ENCODE measurements at places on chromosomes 3 and 15.
A peak's percentile ranks its signal among the peaks of the same experiment; 100 is the strongest.

DNA sequence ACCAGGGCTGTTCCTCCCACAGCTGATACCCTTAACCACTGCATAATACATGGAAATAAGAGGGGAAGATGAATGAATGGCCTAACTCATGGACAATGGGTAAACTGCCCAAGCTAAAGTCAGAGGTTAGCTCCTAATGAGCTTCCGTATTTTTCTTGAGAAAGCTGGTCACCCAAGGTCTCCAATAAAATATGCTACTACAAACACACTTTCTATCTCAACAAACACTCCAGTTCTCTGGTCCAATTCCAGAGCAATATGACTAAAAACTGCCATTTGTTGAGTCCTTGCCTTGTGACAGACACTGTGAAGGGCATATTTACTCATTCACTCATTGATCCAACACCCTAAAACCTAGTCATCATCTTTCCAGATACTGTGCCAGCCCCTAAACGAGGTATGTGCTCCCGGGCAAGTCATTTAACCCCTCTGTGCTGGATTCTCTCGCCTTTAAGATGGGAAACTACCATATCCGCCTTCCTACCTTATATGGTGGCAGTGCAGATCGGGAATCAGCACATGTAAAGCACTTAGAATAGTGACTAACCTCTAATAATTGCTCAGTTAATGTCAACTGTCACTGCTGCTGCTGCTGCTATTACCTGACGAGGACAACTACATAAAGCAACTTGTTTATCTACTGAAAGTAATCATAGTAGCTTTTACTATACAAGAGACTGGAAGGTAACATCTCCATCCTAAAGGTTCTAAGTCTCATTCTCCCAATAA is 89.1 kb downstream of the XXYLT1 start:
- DNase-seq, result no peak

DNA sequence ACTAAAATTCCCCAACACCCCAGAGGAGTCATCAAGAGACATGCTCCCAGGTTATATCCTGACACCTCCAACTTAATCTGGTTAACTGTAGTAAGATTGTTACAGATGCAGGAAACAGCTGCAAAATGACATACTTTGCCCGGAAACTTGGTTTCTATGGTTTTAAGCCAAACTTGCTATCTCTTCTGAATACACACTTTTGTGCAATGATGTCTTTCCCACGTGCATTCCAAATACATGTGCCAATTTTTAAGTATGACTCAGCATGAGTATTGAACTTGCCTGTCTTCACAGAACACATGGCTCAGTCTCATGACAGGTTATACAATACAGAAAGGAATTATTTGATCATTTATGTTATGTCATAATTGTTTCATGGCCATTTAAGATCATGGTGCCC is 207.0 kb upstream of the DCBLD2 start:
- DNase-seq, result no peak

DNA sequence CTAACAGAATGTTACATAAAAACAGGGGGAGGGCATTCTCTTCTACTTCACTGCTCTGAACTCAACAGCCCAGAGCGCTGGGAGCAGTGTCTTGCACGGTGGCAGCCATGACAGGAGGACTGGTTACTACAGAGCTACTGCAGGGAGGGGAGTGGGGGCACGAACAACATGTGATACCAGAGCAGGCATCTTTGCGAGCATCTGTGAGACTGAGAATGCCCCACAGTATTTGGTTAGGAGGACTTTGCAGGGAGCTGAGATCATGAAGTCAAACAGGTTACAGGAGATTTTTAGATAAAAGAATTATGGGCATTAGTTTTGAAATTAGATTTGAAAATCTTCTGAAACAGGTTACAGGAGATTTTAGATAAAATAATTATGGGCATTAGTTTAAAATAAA is 58.8 kb upstream of the GOLGA8B start:
- DNase-seq, result no peak

DNA sequence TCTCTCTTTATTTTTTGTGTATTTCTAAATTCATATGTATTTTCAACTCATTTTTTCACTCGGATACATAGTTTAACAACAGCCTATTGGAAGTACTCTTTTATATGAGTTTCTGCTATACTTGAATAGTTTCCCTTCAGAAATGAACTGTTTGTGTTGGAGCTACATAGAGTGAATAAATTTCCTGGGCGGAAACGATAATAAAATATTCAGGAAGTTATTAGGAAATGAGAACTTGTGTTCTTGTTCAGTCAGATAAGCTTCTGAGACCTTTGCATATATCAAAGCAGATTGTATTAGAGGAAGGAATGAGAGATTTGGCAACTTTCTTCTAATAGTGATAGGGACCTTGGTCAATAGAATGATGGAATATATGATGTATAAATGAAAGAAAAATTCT is 27.3 kb downstream of the NEO1 start:
- no peak for DNase-seq

- DNase-seq, result no peak
Measured at GRCh38 chr3:81531846-81532245, 229.6 kb downstream of the GBE1 start.

DNA sequence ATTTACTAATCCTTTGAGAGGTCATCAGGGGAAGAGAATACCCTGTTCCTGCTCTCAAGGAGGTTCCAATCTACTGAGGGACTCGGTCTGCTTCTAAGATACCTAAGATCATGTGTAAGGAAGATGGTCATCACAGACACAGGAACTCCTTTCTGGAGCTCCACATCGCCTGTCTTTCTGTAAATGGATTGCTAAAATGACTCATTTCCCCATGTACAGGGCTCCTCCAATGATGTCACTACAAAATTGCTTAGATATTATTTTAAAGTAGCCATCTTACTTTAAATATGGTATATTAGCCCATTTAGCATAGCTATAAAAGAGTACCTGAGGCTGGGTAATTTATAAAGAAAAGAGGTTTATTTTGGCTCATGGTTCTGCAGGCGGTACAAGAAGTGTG is 206.1 kb upstream of the PROK2 start:
- DNase-seq, result no peak

DNA sequence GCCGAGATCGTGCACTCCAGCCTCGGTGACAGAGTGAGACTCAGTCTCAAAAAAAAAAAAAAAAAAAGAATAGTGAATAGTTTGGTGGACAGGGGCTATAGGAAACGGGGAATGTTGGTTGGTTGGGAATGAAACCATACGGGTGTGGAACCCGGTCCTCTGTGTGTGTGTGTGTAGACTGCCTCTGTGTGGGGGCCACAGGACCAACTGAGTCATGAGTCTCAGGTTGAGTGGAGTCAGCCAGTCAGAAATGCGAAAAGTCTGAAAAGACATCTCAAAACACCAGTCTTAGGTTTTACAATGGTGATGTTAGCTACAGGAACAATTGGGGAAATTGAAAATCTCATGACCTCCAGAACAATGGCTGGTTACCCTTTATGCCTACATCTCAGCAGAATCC is 44.5 kb downstream of the ZDHHC19 start:
- DNase-seq, result no peak

- no peak for DNase-seq
Measured at GRCh38 chr3:133162670-133163305, 124.6 kb downstream of the TMEM108 start.

- DNase-seq, result peak; percentile 13
Measured at GRCh38 chr3:141561426-141562034, 74.7 kb downstream of the RASA2 start.

DNA sequence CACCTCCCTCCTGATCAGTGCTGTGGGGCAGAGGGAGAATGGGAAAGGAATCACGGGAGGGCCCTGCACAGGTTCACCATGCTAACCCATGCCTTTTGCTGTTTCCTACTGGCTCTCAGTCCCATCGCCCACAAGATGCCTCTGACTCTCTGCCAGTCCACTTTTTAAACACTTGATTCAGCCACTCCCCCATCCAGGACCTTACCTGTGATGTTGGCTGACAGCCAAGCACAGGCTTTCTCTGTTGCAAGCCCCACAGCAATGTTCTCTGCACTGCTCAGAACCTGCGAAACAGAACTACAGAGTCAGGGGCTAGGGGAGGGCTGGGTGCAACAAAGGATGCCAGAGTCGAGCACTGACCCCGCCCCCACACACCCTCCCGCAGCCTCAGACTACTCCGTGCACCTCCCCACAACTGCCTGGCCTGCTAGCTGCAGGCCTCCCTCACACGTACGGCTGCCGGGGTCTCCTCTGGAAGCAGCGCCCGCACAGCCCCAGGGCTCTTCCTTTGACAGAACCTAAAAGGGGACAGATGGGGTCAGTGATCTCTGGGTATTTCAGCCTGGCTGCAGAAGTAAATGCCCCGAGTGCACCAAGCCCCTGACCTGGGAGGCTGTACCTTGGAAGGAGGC is 9.1 kb downstream of the CDAN1 start:
- no peak for DNase-seq

- no peak for DNase-seq
Measured at GRCh38 chr3:192445770-192446644, 281.3 kb downstream of the FGF12 start.

DNA sequence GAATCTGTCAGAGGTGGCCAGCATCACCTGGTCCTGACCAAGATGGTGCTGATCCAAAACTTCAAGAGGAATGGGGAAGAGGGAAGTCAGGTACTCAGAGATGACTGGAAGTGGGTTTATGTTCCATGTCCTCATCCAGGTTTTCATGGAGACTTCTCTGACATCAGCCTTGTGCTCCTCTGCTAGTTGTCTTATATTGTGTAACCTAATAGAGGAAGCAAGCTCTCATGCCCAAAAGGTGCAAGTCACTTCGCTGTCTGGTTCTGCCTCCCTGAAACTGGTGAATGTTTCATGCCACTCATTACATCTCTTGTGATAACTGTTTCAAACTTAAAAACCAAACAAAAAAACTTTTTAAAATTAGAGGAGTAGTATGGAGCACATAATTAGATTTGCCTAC is 127.2 kb upstream of the MANF start:
- DNase-seq, result no peak

DNA sequence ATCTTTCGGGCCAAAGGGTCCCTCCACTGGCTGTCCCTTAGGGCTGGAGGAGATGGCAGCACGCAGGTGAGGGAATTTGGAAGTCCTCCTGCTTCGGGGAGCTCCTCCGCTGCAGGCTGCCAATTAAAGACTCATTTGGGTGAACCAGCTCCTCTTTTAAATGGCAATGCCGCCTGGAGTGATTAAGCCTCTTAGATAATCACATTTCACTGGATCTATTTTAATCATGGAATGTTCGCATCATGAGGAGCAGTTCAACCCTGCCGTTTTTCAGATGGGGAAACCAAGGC is 117.9 kb downstream of the LIPC start:
- no peak for DNase-seq

- no peak for DNase-seq
Measured at GRCh38 chr15:90808517-90809235, 59.7 kb upstream of the FURIN start.

GRCh38 chr3:73674280-73674679 is 49.5 kb upstream of the PDZRN3 start:
- DNase-seq, result no peak

GRCh38 chr3:15287565-15288330 is 44.6 kb downstream of the SH3BP5 start:
- DNase-seq, result no peak

DNA sequence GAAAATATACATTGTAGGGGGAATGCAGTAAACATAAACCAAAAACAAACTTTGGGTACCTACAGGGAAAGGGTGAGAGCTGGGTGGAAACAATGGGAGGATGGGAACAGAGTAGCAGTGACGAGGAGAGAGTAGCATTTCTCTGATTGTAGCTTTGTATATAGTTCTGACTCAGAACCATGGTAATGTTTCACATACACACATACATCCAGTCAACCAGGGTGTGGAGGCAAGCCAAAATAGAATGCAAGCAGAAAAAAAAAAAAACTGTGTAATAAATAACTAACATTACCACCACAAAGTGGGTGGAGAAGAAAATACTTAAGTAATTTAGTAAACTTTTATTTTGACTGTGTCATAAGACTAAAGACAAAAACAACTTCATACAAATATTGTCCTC is 27.2 kb downstream of the BCL2A1 start:
- no peak for DNase-seq

DNA sequence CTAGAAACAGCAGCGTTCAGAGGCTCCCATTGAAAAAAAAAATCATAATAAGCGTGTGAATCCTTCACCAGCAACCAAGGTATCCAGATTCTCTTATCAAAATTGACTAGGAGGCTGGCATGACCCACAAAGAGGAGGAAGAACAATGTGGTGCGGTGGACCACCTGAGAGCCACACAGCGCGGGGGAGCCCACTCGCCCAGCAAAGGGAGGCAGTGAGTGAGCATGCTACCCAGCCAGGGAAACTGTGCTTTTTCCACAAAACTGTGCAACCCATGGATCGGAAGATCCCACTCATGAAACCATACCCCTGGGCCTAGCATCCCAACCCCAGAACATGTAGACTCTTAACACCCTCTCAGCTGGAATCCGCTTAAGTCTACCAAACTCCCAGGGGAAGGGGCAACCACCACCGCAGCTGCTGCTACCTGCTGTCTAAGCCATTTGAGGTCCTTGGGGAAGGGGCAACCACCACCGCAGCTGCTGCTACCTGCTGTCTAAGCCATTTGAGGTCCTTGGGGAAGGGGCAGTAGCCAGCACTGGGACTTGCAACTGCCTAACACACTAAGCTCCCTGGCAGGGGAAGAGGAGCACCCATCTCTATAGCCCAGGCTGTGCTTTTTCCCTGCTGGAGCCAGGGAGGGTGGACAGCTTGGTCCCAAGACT is 102.8 kb upstream of the CLDN18 start:
- DNase-seq, result no peak

DNA sequence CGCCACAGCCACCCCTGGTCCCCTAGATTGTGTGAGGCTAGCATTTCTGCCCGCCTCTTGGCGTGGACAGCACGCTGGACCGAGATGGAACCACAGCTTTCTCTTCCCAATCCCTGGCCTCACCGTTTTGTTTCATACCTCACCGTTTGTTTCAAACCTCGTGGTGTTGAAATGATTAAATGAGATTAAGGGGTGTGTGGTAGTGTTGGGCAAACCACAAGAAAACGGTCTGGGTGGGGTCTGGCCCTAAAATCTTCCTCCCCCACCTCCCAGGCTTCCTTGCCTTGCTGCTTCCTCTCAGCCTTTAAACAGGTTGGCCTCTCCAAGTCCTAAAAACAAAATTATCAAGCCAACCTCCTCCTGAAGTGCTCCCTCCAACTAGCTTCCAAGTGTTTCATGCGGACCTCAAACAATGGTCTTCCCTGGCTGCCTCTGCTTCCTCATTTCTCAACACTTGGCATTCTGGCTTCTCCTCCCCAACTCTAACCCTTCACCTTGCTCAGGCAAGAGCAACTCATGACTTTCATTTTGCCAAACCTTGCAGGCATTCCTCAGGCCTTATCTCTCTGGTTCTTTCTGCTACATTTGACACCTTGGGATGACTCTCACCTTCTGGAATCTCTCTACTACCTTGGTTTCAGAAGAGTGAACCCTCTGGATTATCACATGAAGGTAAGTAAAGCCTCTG is 1.4 kb upstream of the ATP13A3 start:
- DNase-seq, result no peak
